GM04504 (cell line): ENCODE measurements at places on chromosomes 5 and 9.

- no peak for DNase-seq
Measured at GRCh38 chr9:135533674-135534073, 12.3 kb upstream of the OBP2A start.

DNA sequence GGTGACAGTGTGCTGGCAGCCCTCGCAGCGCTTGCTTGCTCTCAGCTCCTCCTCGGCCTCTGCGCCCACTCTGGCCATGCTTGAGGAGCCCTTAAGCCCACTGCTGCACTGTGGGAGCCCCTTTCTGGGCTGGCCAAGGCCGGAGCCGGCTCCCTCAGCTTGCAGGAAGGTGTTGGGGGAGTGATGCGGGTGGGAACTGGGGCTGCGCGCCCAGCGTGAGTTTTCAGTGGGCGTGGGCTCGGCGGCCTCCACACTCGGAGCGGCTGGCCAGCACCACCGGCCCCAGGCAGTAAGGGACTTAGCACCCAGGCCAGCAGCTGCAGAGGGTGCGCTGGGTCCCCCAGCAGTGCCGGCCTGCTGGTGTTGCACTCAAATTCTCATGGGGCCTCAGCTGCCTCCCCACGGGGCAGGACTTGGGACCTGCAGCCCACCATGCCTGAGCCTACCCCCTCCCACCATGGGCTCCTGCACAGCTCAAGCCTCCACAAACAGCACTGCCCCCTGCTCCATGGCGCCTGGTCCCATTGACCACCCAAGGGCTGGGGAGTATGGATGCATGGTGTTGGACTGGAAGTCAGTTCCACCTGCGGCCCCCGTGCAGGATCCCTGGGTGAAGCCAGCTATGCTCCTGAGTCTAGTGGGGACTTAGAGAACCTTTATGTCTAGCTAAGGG, 223.1 kb upstream of the PTPRD start:
- no peak for DNase-seq

GRCh38 chr5:148416921-148417320, 33.2 kb downstream of the FBXO38 start:
- no peak for DNase-seq

DNA sequence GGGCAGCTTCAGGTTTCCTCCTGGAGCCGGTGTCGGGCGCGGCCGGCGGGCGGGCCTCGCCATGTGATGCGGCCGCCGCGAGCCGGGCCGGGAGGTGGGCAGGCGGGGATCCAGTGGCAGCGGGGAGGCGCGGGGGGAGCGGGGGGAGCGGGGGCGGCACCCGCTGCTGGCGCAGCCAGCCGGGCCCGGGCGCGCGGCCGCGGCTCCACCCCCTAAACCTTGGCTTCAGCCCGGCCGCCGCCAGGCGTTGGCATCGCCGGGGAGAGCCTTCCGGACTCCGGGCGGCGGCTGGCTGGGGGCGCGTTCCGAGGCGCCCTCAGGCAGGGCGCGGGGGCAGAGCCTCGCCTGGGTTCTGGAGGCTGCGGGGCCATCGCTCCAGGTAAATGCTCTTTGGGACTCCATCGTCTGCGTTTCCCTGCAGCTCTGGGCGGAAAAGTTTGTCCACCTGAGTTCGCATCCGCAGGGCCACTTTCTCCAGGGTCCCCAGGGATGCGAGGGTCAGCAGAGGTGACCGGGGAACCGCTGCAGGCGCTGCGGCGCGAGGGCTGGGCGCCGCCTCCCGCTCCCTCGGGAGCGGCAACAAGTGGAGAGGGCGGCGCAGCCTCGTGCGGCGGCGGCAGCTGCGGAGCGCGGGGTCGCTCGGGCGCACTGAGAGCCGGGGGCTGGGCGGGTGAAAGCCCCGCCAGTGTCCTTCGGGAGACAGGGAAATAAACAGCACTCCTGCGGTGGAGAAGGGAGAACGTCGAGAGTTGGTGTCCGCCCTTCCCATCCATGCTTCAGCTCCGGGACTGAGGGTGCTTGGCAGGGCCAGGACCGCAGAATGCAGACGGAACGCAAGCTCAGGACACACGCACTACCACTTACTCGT, at the start of gene ARHGEF28:
Gene ARHGEF28 (plus strand): TSS at position 253 of the 868 bp plus-strand sequence. CDS start 58,656 bp downstream, outside the sequence.
- DNase-seq, result no peak

DNA sequence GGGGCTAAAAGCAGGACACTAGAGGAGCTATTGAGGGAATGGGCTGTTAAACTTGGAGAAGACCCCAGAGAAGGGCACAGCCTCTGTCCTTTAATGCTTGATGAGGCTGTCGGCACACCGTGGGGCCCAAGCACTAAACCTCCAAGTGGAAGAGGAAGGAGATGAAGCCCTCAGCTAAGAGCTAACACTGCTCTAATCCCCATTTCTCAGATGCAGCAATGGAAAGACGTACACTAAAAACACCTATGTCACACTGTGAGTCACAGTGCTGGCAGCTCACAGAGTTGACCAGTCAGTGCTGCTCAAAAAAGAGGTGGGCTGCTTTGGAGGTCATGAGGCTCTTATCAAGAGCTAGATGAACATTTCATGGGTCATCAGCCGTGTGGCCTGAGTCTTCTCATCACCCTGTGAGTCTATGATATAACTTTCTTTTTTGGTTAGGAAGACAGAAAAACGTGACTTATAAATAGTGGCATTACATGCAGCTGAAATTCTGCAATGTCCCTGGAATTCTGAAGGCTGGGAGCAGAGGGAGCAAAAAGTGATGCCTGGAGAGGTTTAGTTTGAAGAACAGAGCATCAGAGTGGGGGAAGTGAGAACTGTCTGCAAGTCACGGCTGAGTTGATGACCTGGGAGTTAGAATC, 21.5 kb downstream of the TNFSF8 start:
- DNase-seq, result no peak

DNA sequence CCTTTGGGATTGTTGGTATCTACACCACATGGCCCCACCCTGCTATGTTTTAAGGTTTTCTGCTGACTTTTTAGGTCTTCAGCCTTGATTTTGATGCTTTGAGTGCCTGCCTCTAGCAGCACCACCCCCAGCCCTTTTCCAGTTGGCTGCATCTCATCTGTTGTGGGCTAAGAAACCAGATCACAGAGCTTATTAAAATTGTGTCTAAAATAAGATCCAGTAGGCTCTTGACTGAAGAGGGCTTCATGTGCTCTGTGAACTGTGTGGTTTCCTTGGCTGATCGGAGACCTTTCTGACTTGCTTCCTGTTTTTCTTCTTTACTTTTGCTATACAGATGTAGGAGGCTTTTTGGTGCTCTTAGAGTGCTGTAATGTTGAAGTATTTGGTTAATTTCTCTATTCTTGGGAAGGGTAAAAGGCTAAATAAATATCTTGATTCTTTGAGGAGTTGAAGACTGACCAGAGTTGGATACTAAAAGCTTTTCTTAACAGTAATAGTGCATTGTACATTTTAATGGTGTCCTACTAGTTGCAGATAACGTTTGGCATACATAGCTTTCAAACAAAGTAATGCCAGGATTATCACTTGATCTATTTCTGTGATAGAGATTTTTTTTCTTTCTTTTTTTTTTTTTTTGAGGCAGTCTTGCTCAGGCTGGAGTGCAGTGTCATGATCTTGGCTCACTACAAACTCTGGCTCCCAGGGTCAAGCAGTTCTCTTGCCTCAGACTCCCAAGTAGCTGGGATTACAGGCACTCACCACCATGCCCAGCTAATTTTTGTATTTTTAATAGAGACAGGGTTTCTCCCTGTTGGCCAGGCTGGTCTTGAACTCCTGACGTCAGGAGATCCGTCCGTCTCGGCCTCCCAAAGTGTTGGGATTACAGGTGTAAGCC, 4.5 kb downstream of the UBE2D2 start:
- no peak for DNase-seq

- no peak for DNase-seq
Measured at GRCh38 chr5:168910874-168911273, 331.7 kb upstream of the PANK3 start.

DNA sequence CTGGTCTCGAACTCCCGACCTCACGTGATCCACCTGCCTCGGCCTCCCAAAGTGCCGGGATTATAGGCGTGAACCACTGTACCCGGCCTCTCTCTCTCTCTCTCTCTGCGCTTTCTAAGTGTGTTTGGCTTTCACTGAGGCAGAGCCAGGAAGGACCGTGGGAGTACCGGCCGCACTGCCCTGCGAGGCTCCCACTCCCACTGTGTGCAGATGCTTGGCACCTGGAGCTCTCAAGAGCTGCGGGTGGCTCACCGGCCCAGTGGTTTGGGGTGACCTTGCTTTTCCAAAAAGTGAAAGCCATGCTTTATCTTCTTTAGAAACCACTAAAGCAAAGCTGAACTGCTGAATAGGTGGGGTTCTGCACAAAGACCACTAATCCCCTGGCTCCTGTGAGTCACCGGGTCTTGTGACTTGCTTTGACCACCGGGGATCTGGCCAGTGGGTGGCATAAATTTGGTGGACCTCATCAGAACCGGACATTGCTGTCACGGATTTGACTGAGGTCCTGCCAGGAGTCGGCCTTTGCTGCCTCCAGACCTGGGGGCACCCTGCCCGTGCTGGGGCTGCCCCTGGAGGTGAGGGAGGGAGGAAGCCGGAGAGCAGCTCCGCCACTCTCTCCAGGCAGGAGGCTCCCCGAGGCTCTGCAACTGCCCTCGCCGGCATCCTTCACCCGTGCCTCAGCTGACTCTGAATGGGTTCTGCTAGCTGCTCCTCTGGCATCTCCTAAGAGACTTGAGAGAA, 228.9 kb downstream of the FANCC start:
- no peak for DNase-seq

- DNase-seq, result no peak
Measured at GRCh38 chr5:121987052-121987684, 25.4 kb downstream of the SRFBP1 start.

DNA sequence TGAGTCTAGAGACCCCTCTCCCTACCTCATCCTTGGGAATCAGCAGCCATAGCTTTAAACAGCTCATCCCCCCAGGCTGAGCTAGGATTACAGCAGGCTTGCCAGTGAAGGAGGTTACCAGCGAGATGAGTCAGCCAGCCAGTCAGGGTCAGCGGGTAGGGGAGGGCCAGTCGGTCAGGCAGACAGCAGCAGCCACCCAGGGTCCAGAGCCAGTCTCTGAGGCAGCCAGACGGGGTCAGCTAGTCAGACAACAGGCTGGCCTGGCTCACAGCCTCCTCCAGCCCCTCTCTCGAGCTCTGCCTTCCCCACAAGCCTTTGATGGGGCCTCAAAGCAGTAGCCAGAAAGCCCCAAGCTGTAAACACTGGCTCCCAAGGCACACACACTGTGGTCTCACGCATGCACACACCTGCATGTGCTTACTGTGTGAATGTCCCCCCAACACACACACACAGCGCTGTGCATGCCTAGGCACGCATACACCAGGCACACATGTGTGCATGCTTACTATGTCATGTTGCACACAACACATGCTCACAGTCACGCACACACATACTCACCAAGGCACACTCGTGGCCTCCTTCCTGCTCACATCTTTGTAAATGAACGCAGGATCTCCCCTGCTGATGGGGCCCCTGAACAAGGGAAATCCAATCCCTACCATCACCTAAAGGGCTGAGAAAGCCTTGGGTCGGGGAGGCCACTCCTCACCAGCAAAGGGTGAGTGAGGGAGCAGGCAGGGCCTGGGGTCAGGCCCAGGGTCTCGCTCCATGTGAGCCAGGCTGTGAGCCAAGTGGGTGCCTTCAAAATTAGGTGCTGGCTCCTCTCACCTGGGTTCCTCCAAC, 28.2 kb upstream of the CPLX2 start:
- peak; percentile 26 for DNase-seq

DNA sequence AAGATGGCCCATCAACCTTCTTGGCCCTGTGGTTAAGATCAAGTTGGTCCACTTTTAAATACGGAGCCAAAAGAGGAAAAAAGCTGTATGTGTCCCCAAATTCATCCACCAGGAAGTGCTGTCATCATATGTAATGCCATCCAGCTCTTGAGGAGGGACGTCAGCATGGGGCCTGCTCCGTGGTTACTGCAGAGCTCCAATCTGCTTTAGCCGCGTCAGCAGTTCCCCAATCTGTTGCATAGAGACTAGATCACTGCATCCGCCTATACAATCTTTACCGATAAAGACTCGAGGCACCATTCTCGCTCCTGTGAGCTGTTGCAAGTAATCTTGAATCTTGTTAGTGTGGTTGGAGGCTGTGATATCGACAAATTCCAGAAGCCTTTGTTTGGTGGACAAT, 65.7 kb downstream of the GABRA6 start:
- no peak for DNase-seq

DNA sequence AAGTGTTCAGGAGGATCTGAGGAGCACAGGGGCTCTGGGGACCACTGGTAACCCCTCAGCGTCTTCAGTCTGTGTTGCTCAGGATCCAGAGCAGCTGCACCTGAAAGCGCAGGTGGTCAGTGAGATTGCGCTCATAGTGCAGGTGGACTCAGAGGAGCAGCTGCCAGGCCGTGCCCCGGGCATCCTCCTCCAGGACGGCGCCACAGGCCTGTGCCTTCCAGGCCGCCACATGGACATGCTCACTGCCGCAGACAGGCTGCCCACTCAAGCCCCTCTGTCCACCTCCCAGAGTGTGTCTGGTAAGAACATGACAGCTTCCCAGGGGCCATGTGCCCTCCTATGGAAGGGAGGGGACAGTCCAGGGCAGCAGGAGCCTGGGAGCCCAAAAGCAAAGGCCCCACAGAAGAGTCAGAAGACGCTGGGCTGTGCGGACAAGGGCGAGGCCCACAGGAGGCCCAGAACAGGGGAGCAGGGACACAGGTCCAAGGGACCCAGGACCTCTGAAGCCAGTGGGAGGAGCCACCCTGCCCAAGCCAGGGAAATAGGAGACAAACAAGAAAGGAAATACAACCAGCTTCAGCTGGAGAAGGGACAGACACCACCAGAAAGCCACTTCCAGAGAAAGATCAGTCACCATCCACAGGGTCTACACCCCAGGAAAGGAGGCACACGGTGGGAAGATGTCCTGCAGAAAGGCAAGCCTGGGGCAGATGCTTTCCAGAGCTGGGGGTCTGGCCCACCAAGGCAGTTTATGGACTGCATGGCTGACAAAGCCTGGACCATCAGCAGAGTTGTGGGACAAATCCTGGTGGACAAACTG, 5.2 kb downstream of the SPATA31E1 start:
- no peak for DNase-seq

GRCh38 chr5:66744040-66744439, 147.8 kb downstream of the MAST4 start:
- no peak for DNase-seq

GRCh38 chr9:91805031-91805430, 145.0 kb downstream of the ROR2 start:
- no peak for DNase-seq

GRCh38 chr9:134326724-134327601, 708 bp downstream of the RXRA start:
- no peak for DNase-seq

DNA sequence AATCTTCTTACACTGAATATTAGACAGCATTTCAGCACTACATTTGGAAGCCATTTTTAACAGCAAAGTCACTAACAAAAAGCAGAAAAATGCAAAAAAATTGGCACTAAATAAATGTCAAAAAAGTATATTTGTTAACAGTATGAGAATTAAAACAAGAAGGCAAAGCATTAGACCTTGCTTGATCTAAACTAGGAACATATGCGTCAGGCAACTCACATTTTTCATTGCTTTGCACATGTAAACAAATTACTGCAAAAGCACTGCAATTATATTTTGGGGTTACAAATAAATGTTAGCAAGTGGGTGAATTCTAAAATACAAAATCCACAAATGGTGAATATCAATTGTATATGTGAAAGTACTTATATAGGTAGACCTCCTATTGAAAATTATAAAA, 49.0 kb upstream of the RAPGEF6 start:
- no peak for DNase-seq

GRCh38 chr9:88535226-88536022, 446 bp downstream of the NXNL2 start:
- DNase-seq, result no peak

GRCh38 chr9:7045361-7045760, 287.6 kb downstream of the KDM4C start:
- no peak for DNase-seq
